Amniotic stem cell (primary cell): ENCODE measurements at places on chromosomes 6 and 20.

DNA sequence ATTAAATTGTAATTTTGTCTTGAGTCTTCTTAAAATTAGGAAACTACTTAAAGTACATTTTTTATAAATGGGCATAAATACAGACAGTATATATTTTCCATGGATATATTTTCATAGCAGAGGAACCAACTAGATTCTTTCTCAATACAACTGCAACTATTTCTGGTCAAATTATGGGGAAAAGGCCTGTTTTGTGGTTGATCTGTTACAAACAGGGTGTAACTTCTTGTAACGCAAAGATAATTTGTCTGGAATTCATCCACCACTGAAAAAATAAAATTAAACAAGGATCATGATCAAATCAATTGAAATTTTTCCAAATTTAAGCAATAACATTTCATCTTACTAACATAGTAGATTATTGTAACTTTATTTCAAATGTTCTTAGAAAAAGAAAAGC is 67.2 kb upstream of the RNF146 start:
- DNase-seq: no peak

DNA sequence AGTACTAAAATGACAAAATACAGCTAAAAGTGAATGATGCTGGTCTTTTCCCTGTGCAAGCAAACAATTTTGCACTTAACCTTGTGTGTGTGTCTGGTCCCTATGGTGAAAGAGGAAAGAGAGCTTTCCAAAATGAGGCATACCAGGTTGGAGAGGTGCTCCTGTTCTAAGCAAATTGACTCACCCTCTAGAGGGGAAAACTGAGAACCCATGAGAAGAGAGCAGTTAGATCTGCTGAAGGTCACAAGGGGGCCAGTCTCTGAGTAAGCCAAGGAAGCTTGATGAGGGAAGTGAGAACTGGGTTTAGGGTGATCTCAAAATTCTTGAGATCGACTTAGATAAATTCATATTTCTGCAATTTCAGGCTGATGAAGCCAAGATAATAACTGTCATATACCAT is 157.5 kb upstream of the TBX18 start:
- no peak for DNase-seq

DNA sequence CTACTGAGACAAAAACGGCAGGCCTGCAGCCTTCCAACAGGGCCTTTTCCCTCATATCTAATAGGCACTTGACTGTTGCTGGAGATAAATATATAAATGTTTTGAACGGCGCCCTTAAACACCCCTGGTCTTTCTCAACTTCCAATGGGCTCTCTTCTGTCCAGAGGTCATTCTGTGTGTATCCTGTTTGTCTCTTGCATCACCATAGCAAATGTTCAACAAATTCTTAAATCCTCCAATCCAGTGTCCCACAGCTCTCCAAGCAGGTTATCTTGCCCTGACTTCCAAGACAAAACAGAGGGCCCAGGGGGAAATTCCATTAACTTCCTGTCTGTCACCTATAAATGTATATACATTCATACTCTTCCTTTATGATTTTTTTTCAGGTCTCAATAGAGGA is 62.0 kb downstream of the OR2J2 start:
- DNase-seq: no peak

DNA sequence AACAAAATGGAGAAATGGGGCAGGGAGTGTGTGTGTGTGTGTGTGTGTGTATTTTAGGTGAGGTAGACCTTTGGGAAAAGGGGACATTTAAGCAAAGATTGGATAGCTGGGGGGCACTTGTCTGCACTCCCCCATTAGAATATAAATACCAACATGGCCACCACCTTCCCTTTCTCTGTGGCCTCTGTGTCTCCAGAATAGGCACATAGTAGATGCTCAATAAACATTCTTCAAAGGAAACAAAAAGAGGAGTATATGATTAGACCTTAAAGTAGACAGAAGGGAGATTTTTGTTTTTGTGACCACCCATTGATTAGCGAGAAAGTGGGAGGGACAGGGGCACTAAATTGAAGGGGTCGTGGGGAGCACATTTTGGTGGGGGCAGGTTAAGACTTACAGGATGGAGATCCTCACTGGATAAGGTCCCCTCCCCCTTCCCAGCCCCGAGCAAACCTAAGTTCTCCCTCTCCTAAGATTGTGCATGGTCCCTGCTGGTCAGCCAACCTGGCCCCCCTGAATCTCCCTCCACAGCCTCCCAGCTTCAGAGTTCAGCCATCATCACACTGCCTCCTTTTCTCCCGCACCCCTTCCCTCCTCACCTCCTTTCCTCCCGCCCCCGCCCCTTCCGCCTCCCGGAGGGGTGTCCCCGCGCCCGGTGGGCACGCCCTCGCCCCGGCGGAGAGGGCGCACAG is 514 bp upstream of the TSHZ2 start:
- DNase-seq: no peak

GRCh38 chr6:46078294-46078693 is 51.5 kb upstream of the ENPP4 start:
- DNase-seq: no peak

DNA sequence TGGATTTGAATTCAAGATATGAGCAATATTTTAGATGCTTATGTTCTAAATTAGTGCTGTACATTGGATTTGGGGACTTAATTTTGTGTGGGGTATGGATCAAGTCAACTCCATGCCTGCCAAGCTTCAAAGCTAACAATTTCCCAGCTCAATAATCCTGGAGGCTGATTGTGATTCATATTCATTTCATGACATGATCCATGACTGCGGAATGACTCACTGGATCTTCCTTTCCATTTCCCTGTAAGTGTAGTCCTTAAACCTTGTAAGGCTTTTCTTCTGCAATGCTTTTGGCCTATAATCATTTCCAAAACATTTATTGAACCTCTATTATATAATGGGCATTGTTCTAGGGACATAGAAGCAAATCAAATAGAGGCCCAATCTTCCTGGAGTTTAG is 44.7 kb upstream of the CCN2 start:
- peak; percentile 85 for DNase-seq

DNA sequence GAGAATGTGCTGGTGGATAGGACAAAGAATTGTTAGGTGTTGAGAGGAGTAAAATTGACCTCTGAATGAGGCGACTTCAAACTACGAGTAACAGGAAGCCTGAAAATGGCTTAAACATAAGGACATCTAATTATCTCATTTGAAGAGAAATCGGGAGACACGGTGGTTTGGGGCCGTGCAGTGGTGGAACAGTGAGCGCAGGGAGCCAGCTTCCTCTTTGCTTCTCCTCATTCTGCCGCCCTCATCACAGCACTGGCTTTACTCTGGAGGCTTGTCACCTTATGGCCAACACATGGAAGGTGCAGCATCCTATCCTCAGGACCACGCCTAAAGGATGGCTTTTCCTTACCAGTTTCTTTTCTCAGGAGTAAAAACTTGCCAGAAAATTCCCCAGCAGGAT is 114.3 kb downstream of the B3GAT2 start:
- no peak for DNase-seq

DNA sequence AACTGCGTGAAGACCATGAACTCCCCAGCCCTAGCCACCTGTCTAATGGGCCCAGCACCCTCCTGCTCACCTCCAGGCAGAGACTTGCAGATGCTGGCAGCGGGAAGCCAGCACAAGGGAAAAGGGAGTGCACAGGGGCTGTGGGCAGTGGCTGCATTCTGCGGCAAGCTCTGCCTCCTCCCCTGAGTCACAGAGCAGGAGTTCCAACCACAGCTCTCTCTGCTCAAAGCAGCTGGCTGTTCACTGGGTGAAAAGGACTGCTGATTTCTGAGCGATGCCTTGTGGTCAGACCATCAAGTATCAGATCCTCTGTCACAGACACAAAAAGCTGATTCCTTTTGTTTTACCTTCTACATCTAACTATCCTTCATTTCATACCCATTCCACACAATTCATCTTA is 10.5 kb downstream of the NKX2-2 start:
- no peak for DNase-seq

GRCh38 chr6:129643968-129644367 is 66.0 kb downstream of the ARHGAP18 start:
- no peak for DNase-seq

- DNase-seq: no peak
These were observed 788.4 kb downstream of the FRK start for GRCh38 chr6:115272311-115272710.

DNA sequence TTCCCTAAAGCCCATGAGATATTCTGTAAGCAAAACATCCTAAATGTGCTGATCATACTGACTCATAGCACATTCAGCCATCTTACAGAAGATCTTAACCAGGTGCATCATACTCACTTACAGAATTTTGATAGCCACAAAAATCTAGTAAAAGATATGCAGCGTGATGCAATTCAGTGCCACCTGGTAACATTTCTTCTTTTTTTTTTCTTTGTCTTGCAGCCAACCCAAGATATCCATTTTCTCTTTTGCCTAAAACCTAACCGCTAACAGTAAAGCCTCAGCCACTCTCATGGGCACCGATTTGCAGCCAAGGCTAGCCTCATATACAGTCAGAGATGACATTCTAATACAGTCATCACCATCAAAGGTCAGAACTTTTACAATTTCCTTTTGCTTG is 293.3 kb downstream of the HACE1 start:
- DNase-seq: no peak

GRCh38 chr6:159023893-159024292 is 20.9 kb downstream of the TAGAP start:
- DNase-seq: no peak

- DNase-seq: no peak
These were observed 9.8 kb upstream of the MRPS18A start for GRCh38 chr6:43697421-43697820.

GRCh38 chr6:1770968-1771723 is 161.4 kb downstream of the FOXC1 start:
- no peak for DNase-seq

DNA sequence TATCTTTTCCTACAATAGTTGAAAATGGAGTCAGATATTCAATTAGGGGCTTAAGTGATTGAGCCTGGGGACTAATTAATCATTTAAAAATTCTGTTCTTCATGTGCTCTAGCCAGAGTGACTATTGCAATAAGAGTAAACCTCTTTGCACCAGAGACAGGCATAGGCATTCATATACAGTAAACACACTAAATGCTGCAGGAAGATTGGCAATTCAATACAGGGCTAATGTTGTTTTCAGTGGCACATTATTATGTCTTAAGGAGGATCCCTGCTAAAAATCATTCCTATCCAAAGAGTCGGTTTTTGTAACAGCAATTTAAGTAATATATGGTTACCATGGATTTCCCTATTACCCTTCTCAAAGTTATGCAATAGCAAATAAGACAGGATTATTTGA is 1.2 kb downstream of the PDE7B start:
- DNase-seq: no peak

- DNase-seq: peak; percentile 34
These were observed 138.4 kb upstream of the TENT5A start for GRCh38 chr6:81890846-81891245.

GRCh38 chr20:4805663-4806449 is 84.1 kb downstream of the PRND start:
- no peak for DNase-seq
